ENCODE measurements at places on chromosomes 13 and 19. TPM values are rescaled to one million over a fixed set of nuclear protein-coding genes. Genes with fewer than 3 reads are reported as not detected.

- DNase-seq, result peak; percentile 73
Observed at GRCh38 chr19:56252699-56253422, 19.7 kb upstream of the EDDM13 start.

DNA sequence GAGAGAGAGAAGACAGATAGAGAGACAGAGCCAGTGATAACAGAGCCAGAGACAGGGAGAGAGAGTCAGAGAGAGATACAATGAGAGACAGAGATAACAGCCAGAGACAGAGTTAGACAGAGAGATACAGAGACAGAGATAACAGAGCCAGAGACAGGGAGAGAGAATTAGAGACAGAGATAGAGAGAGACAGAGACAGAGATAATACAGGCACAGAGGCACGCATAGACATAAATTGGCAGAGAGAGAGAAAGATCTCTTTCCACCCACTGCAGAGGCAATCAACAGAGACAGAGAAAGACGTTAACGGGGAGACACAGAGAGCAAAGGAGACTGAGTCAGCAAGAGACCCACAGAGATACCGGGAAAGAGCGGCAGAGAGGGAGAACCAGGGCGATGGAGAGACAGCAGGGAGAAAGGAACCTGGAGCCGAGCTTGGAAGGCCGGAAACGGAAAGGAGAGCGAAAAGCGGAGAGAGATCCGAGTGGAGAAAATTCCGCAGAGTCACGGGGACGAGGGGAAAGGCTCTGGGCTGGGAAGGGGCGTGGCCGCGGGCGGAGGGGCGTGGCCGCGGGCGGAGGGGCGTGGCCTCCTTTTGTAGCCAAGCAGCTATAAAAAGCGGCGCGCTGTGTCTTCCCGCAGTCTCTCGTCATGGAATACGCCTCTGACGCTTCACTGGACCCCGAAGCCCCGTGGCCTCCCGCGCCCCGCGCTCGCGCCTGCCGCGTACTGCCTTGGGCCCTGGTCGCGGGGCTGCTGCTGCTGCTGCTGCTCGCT lies at the start of gene TNFSF9:
TNFSF9 (plus strand) TSS at position 641 of the 777 bp plus-strand sequence; CDS start at position 652, 11 bp downstream.
- peak; percentile 95 for DNase-seq

- peak; percentile 6 for DNase-seq
Observed at GRCh38 chr19:14758816-14759215, 19.5 kb downstream of the ADGRE2 start.

The JAK3 gene
- total RNA-seq, result 1.4 TPM

GRCh38 chr19:30692181-30692811 lies 320.1 kb downstream of the ZNF536 start:
- DNase-seq, result peak; percentile 72

DNA sequence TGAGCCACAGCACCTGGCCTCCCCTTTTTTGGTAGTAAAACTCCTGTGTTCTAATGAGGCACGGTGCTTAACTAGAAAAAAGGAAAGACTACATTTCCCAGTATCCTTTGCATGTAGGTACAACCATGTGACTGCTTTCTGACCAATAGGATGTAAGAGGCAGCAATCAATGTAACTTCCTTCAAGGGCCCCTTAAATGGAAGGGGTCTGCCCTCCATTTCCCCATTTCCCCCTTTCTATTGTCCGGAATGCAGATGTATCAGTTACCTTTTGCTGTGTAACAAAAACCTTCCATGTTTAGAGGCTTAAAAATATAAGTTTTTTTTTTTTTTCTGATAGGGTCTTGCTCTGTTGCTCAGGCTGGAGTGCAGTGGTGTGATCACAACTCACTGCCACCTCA lies 2.2 kb downstream of the GPR32 start:
- no peak for DNase-seq

DNA sequence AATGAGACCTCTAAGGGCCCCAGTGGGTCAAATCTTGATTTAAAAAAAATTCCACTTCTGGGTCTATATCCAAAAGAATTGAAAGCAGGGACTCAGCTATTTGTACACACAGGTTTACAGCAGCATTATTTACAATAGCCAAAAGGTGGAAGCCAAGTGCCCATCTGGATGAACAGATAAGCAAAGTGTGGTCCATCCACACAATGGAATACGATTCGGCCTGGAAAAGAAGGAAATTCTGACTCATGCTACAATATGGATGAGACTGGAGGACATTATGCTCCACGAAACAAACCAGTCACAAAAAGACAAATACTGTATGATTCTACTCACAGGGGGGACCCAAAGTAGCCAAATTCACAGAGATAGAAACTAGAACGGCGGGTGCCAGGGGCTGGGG lies 76.7 kb downstream of the CACNA1A start:
- no peak for DNase-seq

GRCh38 chr19:48484931-48485612 lies 15.9 kb downstream of the CYTH2 start:
- no peak for DNase-seq

- DNase-seq, result no peak
Observed at GRCh38 chr19:49890349-49891311, 6.1 kb downstream of the IL4I1 start.

The DACT3 gene
- total RNA-seq, result 87.2 TPM

DNA sequence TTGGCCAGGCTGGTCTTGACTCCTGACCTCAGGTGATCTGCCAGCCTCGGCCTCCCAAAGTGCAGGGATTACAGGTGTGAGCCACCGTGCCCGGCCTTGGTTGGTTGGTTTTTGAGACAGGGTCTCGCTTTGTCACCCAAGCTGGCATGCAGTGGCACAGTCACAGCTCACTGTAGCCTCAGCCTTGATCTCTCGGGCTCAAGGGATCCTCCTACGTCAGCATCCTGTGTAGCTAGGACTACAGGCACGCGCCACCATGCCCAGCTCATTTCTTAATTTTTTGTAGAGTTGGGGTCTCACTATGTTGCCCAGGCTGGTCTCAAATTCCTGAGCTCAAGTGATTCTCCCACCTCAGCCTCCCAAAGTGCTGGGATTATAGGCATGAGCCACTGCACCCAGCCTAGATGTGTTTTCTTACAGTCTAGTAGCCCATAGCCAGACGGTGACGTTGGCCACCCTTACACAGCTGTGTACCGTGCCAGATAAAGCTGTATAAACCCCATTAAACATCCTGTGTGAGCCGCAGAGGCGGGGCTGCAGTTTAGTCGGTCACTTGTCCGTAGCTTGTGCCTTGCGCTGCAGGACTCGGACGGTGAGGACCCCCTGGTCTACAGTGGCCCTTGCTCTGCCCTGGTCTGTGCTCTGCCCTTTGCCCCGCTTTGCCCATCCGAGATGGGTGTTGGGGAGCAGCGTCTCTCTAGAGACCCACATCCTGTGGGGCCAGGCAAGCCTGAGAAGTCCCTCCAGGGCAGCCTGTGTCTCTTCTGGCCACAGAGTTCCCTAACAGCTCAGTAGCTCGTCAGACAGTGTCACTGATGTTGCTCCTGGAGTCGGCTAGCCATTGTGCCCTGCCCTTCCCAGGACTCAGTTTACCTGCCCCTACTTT lies 9.8 kb downstream of the IRF3 start:
- no peak for DNase-seq

GRCh38 chr13:50189450-50189849 lies 174.2 kb downstream of the KCNRG start:
- DNase-seq, result no peak

- DNase-seq, result no peak
Observed at GRCh38 chr19:7874897-7875273, 695 bp upstream of the PRR36 start.

GRCh38 chr13:20291675-20292074 lies 59.6 kb upstream of the GJB6 start:
- no peak for DNase-seq

All from sigmoid colon (tissue), 7 donors.